ENCODE measurements at places on chromosomes 6 and 20. TPM values are rescaled to one million over a fixed set of nuclear protein-coding genes. Genes with fewer than 3 reads are reported as not detected.
A peak's percentile ranks its signal among the peaks of the same experiment; 100 is the strongest.

- no peaks in the 10 kb centered on the region for H3K27me3 ChIP-seq
- no peaks in the 10 kb centered on the region for H3K36me3 ChIP-seq
- peaks cover 42% of the 10 kb centered on the region for H3K4me1 ChIP-seq
- no peak overlapping the region for H3K27ac ChIP-seq
These were observed 50.1 kb downstream of the CARMIL1 start for GRCh38 chr6:25329161-25329817.

DNA sequence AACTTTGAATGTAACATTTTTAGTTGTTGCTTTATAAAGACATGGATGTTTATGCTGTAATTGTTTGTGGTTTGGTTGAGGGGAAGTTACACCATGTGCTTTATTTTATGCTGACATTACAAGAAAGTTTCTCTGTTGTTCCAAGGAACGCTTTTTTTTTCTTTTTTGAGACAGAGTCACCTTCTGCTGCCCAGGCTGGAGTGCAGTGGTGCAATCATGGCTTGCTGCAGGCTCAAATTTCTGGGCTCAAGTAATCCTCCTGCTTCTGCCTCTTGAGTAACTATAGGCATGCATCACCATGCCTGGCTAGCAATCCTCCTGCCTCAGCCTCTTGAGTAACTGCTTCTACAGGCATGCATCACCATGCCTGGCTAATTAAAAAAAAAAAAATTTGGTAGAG lies 21.0 kb upstream of the IFNGR1 start:
- no peak for DNase-seq
- H3K4me3 ChIP-seq, result no peak overlapping the region
- H3K4me1 ChIP-seq, result peaks cover 20% of the 10 kb centered on the region
- no peak overlapping the region for H3K27ac ChIP-seq
- no peaks in the 10 kb centered on the region for H3K36me3 ChIP-seq

DNA sequence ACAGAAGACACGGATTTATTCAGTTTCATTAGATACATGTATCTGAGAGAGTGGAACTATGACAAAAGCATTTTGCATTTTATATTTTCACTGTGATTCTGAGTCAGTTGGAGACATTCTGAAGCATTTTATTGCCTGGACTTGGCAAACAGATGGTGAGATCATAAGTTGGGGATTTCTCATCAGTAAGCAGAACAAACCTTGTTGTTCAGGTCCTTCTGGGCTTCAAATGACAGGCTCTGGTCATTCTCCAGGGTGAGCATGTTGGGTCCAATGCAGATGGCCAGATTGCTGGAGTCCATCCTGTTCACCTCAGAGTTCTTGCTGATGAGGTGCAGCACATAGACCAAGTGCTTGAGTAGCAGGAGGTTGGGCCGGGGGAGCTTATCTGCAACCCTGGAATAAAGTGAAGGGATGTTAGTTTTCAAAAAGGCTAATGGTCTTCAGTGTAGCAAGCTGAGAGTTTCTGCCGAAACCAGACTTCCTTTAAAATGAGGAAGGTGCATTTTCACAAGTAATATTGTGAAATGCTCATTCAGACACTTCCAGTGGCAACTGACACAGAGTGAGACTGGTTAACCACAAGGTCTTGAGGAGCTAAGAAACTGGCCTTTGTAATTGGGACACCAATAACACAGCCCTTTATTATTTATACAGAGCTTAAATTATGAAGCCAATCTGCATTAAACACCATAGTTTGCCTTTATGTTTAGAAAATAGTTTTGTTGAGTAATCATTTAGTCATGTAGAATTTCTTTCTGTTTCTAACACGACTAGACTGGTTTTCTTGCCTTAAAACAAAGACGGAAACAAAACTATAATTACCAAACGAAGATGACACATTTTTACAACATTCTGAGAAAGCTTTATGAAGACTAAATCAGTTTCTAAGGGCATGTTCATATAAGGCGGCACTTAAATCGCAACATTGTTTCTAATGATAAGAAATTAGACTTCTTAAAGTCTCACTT lies 5.6 kb downstream of the TAGAP start:
- DNase-seq, result no peak
- no peak overlapping the region for H3K4me3 ChIP-seq
- H3K27ac ChIP-seq, result peak overlapping the region; percentile 2
- no peaks in the 10 kb centered on the region for H3K27me3 ChIP-seq

DNA sequence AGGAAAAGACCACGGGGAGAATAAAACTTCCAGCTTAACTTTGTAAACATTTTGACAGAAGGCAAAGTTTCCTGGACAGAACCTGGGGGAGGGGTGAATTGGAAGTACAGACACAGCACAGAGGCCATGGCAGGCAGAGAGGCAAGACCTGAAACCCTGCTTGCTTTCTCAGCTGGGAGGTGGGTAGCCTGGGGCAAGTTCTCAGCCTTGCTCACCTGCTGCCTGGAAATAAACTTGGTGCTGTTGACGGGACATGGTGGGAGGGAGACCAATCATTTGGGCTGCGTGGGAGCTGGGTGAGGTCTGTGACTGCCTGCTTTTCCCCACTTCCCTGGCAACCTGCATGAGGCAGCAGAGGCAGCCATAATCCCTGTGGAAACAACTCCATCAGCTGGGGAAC lies 221.3 kb downstream of the MOXD1 start:
- no peak for DNase-seq
- no peaks in the 10 kb centered on the region for H3K27me3 ChIP-seq
- no peaks in the 10 kb centered on the region for H3K4me1 ChIP-seq
- no peak overlapping the region for H3K27ac ChIP-seq
- H3K36me3 ChIP-seq, result no peaks in the 10 kb centered on the region

GRCh38 chr6:125924169-125924568 lies 32.4 kb upstream of the HINT3 start:
- H3K27me3 ChIP-seq, result no peaks in the 10 kb centered on the region
- no peak overlapping the region for H3K4me3 ChIP-seq
- H3K27ac ChIP-seq, result peak overlapping the region; percentile 61
- no peaks in the 10 kb centered on the region for H3K36me3 ChIP-seq

- no peak overlapping the region for H3K4me3 ChIP-seq
- H3K4me1 ChIP-seq, result no peaks in the 10 kb centered on the region
- no peaks in the 10 kb centered on the region for H3K27me3 ChIP-seq
These were observed 53.5 kb downstream of the AGPAT4 start for GRCh38 chr6:161220346-161220745.

GRCh38 chr6:137921823-137922222 lies 54.8 kb downstream of the TNFAIP3 start:
- no peak overlapping the region for H3K4me3 ChIP-seq
- DNase-seq, result no peak
- H3K4me1 ChIP-seq, result peaks cover 1% of the 10 kb centered on the region
- H3K27ac ChIP-seq, result no peak overlapping the region

The PTCRA gene
- not detected for total RNA-seq

The MYO6 gene
- total RNA-seq, result 13.6 TPM

The SGK2 gene
- total RNA-seq, result 1.4 TPM

The DEFB132 gene
- not detected for total RNA-seq

The MUC22 gene
- not detected for total RNA-seq

Measured in adrenal gland (tissue), 19 donors.